ENCODE measurements at places on chromosomes 11 and 22.

DNA sequence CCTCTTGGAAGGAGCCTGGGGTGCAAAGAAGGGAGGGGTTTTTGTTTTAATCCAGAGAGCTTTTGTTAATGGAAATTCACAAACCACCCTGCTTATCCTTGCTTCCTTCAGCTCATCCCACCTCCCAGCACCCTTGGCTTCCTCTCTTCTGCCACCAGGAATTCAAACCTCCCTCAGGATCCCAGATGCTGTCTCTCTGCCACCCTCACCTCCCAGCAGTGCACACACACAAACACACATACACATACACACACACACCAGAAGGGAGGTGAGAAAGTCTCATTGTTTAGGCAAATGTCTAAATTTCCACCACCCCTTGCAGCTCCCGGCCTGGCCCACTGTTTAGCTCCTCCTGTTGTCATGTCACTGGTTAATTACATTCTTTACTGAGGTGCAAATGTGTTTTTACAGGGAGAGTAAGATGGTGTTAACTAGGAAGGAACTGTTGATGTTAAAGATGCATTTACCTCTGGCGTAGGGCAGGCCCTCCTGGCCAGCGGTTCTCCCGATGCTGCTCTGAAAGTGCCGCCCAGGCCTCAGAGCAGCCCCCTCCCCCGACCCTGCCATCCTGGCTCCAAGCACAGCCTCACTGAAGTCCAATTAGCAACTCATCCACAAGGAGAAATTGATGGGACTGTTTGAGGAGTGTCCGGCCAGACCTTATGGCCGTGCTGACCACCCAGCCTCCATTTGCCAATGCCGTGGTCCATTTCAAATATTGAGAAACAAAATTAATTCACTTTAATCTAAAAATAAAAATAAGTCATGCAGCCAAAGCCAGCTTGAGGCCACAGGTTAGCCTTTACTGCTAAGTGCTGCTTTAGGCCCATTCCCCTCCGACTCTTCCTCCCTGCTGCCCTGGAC is 165.4 kb downstream of the FEZ1 start:
- no peak for DNase-seq

DNA sequence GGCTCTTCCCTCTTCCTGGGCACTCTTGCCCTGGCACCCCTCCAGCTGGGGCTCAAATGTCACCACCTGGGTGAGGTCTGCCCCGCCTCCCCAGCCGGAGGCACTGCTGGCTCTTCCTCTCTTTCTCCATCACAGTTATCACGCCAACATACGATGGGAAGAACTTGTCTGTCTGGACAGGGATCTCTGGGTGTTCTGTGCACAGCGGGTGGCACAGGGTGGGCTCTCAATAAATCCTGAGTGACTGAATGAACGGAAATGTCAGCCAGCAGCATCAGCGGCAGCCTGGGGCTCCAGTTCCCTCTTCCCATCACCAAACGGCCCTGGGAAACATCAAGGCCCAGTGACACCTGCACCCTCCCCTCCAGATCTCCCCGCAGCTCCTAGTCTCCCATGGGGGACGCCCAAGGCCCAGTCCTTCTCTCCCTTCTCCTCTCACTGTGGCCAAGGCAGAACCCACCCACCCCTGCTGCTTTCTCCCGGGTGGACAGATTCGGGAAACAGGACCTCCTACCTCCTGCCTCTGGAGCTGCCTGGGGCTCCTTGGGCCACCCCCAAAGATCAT is 440 bp upstream of the SLC25A45 start:
- no peak for DNase-seq

DNA sequence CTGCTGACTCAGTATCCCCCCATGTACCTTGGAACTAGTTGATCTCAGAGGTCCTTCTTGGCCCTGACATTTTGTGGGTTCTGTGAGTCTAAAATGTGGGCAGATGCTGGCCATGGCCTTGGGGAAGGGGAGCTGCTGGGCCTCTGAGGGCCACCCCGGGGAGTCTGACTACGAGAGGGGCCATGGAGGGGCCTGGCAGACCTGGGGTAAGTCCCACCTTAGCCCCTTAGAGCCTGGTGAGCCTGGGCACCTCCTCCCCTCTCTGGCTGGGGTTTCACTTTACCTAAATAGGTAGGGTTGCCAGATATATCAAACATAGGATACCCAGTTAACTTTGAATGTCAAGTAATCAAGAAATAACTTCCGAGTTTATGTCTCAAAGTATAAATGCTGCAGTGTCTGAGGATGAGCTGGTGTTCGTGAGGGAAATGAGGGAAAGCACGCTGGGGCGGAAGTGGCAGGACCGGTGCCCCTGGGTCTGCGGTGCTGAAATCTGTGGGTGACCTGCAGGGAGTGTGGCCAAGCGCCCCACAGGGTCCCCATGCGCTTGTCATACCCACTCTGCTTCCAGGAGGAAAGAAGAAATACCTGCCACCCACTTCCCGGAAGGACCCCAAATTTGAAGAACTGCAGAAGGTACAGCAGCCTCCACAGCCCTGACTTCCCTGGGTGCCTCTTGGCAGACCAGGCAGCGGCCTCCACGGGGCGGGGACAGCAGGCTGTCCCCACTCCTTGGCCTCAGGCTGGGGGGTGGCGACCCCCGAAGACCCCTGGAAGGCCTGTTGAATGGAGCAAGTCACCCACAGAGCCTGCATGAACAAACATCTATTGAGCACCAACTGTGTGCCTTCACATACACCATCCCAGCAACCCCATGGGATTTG is 4.8 kb downstream of the PARVG start:
- DNase-seq = no peak

GRCh38 chr11:72584293-72584938 is 89.8 kb downstream of the PDE2A start:
- DNase-seq = peak; percentile 46

- no peak for DNase-seq
Observed at GRCh38 chr11:133011604-133012003, 520.7 kb downstream of the OPCML start.

DNA sequence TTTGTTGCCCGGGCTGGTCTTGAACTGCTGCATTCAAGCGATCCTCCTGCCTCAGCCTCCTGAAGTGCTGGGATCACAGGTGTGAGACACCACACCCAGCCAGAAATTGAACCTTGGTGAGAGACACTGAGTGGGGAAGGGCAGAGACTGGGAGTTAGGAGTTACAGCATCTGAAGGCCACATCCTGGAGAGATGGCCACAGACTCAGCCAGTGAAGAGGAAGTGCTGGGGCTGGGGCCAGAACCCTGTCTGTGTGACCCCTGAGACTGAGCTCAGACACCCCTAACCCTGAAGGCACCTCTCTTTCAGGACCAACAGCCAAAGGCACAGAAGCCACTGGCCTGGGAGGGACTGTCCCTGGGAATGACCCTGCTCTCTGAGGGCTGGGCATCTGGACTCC is 33.8 kb downstream of the TXN2 start:
- DNase-seq = no peak

- DNase-seq = no peak
Observed at GRCh38 chr22:45518136-45518535, 15.5 kb downstream of the FBLN1 start.

DNA sequence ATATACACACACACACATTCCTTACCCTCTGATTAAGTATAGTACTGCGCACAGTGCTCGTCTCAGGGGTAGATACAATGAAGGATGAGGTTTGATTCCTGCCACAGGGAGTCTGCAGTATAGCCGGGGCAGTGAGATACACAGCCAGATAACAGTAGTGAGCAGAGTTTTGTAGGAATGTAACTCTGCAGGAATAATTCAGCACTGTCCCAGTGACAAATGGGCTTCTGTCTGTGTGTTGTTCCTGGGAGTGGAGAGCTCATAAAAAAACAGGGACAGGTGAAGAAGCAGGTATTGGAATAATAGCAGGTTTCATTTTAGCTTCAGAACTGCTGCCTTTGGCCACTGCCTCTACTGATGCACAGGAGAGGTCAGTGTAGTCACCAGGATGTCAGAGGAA is 85.3 kb upstream of the OR9Q1 start:
- DNase-seq = no peak

- no peak for DNase-seq
Observed at GRCh38 chr11:4105916-4106315, 11.3 kb downstream of the RRM1 start.

DNA sequence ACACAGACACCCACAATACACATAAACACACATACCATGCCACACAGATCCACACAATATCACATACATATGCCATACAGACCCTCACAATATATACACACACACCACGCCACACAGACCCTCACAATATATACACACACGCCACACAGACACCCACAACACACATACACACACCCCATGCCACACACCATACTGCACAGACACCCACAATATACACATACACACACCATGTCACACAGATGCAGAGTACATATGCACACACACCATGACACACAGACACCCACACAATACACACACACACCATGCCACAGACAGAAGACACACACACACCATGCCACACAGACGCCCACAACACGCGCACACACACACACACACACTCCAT is 43.6 kb downstream of the SHISAL1 start:
- DNase-seq = no peak

- no peak for DNase-seq
Observed at GRCh38 chr11:68146704-68147474, 25.7 kb upstream of the CHKA start.

DNA sequence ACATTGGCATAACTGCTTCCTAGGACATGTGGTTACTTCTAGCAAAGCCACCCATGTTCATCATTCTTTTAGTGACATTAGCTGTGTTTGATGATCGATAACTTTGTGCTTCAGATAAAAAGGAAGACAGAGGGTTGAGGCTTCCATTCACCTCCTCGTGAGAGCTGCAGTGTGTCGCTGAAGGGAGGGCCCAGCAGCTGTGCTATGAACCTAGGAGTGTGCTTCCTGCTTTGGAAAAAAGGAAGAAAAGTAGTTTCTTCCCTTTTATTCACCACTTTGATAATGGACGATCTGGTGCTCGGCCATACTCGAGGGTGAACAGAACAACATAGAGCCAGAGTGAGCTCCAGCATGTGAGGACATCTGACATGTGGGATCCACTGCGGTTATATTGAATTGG is 6.1 kb upstream of the RFPL2 start:
- DNase-seq = no peak

DNA sequence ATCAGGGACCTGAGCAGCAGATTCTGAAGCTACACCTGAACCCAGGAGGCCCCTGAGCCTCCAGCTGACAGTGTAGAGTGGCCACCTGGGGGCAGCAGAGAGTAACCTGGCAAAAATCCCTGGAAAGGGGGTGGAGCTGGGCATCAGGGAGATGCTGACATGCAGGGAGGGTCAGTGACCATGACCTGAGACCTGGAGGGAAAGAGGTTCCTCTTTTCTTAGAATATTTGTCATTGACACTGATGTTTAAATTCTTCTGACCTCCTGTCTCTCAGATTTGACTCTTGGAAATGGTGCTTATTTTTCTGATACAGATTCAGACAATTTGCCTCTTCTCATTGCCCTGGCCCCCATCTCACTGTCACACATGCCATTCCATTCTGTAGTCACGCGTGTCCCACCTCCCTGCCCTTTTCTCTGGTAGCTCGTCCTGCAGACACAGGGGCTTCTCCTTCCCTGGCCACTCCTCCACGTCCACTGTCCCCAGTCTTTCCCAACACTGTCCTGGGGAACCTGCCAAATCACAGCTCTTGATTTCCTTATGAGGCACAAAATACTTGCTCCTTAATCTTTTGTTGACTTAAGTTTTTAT is 117.2 kb upstream of the IGLL5 start:
- no peak for DNase-seq

- DNase-seq = no peak
Observed at GRCh38 chr11:85759915-85760314, 51.0 kb downstream of the SYTL2 start.

DNA sequence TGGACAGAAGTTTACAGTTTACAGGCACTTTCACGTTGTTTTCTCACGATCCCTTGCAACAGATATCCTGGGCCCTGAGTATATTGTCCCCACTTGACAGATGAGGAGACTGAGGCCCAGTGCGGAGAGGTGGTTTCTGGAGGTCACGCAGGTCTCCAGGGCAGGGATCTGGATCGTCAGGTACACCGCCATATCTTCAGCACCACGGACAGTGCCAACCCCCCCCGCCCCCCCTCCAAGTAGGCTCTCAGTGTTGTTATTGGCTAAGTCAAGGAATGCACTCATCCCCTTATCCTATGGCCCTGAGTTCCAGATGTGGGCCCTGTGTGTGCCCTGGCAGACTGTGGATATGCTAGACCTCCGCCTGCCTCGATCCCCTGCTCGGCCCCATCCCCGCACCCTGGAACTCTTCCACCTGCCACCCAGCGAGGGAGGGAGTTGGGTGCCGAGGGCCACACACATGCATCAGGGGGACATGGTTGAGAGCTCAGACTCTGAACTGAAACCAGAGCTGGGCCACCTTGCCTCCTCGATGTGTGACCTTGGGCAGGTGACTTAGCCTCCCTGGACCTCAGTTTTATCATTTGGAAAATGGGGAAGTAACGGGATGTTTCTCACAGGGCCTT is 37.5 kb downstream of the MPPED1 start:
- no peak for DNase-seq

DNA sequence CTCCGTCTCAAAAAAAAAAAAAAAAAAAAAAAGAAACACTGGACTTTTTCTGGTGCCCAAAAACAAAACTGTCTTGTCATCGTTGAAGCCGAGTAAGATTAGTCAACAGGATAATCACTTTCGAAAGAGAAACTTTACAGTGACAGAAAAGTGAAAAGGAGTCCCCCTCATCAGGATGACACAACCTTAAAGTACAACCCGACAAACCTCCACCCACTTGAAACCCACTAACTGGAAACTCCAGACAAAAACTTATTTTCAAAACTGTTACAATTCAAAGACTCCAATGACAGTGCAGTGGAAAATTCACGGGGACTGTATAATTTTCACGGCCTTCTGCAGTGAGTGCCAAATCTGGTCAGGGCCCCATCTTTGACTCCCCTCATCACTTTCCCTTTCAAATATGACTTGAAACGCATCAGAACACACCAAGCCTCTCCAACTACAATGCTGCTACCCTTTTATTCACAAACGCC is 1.3 kb downstream of the DENND5A start:
- DNase-seq = peak; percentile 27

DNA sequence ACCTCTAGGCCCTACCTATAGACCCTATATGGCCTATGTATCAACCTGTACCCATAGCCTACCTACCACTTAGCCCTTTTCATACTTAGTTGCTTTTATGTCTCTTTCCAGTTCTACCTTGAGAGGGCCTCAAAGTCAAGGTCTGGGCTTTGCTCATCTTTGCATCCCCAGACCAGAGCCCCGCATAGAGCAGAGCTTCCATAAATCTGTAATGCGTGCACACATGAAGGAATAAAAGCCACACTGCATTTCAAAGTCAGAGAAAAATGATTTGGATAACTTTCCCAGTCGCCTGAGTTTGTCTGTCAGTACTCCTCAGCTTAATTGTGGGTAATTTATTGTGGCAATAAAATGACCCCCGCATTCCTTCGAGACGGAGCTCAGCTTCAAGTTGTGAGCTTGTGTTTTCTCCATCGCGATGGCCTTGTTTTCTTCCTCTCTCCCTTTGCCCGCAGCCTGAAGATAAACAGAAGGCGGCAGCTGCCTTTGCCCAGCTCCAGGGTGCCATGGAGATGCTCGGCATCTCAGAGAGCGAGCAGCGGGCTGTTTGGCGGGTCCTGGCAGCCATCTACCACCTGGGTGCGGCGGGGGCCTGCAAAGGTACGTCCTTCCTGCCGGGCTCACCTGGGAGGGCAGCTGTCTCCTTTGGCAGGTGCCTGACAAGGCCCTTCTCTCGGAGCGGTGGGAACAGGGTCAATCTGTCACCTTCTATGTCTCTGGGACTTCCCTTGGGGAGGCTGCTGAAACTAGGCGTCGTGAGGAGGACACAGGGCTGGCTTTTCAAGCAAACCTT is 55.7 kb downstream of the MYO18B start:
- DNase-seq = no peak

All from stimulated activated CD8-positive, alpha-beta memory T cell treated with anti-CD3 and anti-CD28 coated beads, Interleukin-12 subunit alpha, Interleukin-12 subunit beta, amount 100 ng/mL, for 4 hours (primary cell).